ENCODE measurements at places on chromosomes 1 and 21.

DNA sequence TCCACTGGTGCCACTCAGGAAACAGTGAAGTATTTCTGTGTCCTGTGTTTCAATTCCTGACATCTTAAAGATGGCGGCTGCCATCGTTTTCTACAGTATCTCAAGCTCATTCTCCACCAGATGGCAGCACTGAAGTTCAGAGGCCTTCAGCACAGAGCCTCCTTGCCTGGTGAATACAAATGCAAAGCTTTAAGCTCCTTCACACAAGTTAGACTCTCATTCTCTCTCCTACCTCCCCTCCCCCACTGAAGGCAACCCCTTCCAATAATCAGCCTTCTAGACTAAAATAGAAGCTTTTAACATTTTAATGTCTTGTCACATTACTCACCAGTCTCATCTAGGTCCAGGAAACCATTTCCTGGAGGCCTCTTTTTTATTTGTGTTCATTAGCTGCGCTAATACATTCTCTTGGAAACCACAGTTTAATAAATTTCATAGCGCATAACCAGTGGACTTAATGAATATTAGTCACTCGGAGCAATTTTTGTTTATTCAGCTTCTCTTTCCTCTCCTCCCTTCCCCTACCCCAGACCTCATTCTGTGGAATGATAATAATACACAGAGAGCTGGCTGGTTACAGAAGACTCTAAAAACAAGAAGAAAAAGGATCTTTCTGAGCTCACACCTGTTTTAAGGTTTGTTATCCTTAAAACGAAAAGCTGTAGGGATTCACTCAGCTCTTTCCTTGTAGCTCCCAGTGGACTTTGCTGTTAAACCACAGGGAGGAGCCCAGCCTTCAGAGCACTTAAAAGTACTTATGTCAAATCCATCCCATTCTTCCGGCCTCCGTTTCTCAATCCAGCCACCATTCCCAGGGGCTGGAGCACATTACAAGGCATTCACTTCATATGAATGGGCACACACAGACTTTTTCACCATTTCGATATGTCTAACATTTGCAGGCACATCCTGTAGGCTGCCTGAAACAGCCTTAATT lies 384.9 kb downstream of the HLX start:
- ATAC-seq = peak; percentile 44

- no peak for ATAC-seq
Measured at GRCh38 chr1:1304331-1305299, 3.1 kb downstream of the ACAP3 start.

GRCh38 chr1:232905331-232906034 lies 44.9 kb upstream of the NTPCR start:
- no peak for ATAC-seq

GRCh38 chr1:170682169-170682568 lies 18.2 kb downstream of the PRRX1 start:
- ATAC-seq = no peak

- ATAC-seq = no peak
Measured at GRCh38 chr21:20856926-20857325, 141.3 kb upstream of the NCAM2 start.

DNA sequence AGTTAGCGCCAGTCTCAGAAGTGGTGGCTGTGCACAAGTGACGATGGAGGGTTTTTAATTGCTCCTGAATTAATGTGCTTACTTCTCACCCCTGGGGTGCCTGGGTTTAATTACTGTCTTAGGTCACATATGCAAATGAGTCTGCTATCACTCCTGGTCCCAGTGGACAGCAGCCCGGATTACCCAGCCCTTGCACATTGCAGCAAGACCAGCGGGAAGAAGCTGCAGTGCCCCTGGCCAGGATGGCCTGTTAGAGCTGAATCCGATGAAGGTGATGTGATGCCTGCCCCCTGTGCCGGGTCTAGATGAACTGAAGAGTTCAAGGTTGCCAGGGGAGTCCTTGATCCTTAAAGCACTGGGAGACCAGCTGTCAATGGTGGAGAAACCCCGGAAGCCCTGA lies 24.2 kb downstream of the ENO1 start:
- no peak for ATAC-seq

GRCh38 chr21:30839304-30839703 lies 9.7 kb upstream of the KRTAP7-1 start:
- ATAC-seq = peak; percentile 36
